ENCODE measurements at places on chromosomes 7 and 10. TPM values are rescaled to one million over a fixed set of nuclear protein-coding genes. Genes with fewer than 3 reads are reported as not detected.

Gene CAMK2B
- 0.40 TPM for total RNA-seq

Gene SLC35G1
- 2.8 TPM for total RNA-seq

Gene MRPS33
- total RNA-seq = 28.7 TPM

Gene LIPA
- total RNA-seq = 63.1 TPM

Gene GNAT3
- total RNA-seq = not detected

Gene ASZ1
- total RNA-seq = not detected

Gene PRRT4
- 1.7 TPM for total RNA-seq

Gene GRB10
- total RNA-seq = 72.6 TPM

Gene MYPN
- total RNA-seq = not detected

Gene DENND2A
- 50.7 TPM for total RNA-seq

Gene GNGT1
- not detected for total RNA-seq

Gene EVX1
- total RNA-seq = 0.21 TPM

Gene NUTM2E
- total RNA-seq = 0.48 TPM

Gene CC2D2B
- 7.3 TPM for total RNA-seq

Gene MUC12
- total RNA-seq = not detected

Gene ACTL6B
- total RNA-seq = not detected

Gene DPCD
- 15.7 TPM for total RNA-seq

Gene TMEM26
- 0.77 TPM for total RNA-seq

Gene MEOX2
- 16.9 TPM for total RNA-seq

Gene MICALL2
- 1.8 TPM for total RNA-seq

Gene AIFM2
- total RNA-seq = 3.5 TPM

Gene TAS2R41
- total RNA-seq = not detected

Gene NEUROD6
- total RNA-seq = not detected

Gene BICC1
- 19.1 TPM for total RNA-seq

Gene TMEM196
- total RNA-seq = not detected

Gene COL1A2
- 287 TPM for total RNA-seq

Gene CDHR1
- 1.0 TPM for total RNA-seq

Gene ZNF365
- total RNA-seq = not detected

Gene CYP26A1
- not detected for total RNA-seq

Gene DIP2C
- total RNA-seq = 12.1 TPM

Gene JAZF1
- 27.6 TPM for total RNA-seq

Gene CNPY1
- not detected for total RNA-seq

Gene SRGN
- total RNA-seq = 92.5 TPM

Gene WDFY4
- total RNA-seq = 0.29 TPM

Gene PTCD1
- 5.6 TPM for total RNA-seq

Gene CYP2W1
- total RNA-seq = not detected

Gene CCDC136
- total RNA-seq = 16.5 TPM

Gene PLXNA4
- 5.6 TPM for total RNA-seq

Gene RBP3
- total RNA-seq = not detected

Gene VAX1
- not detected for total RNA-seq

Gene IFIT1B
- not detected for total RNA-seq

Gene SLC39A12
- not detected for total RNA-seq

Gene NODAL
- not detected for total RNA-seq

Gene SHTN1
- total RNA-seq = 9.6 TPM

Gene STAG3
- 2.5 TPM for total RNA-seq

Gene C10orf53
- total RNA-seq = not detected

Gene ABHD11
- 10.8 TPM for total RNA-seq

Gene KCNH2
- 32.7 TPM for total RNA-seq

Gene KIF11
- total RNA-seq = 31.0 TPM

Gene ITIH5
- 32.9 TPM for total RNA-seq

Gene SGCE
- 166 TPM for total RNA-seq

Gene UTF1
- total RNA-seq = not detected

Gene ZNF679
- not detected for total RNA-seq

Gene NPC1L1
- 0.49 TPM for total RNA-seq

Gene NRCAM
- 0.77 TPM for total RNA-seq

Gene AKR1C4
- not detected for total RNA-seq

Gene TBX20
- 0.41 TPM for total RNA-seq

Gene PKD2L1
- not detected for total RNA-seq

All from uterus (tissue), 4 donors.